ENCODE measurements at places on chromosomes 2 and 18.

DNA sequence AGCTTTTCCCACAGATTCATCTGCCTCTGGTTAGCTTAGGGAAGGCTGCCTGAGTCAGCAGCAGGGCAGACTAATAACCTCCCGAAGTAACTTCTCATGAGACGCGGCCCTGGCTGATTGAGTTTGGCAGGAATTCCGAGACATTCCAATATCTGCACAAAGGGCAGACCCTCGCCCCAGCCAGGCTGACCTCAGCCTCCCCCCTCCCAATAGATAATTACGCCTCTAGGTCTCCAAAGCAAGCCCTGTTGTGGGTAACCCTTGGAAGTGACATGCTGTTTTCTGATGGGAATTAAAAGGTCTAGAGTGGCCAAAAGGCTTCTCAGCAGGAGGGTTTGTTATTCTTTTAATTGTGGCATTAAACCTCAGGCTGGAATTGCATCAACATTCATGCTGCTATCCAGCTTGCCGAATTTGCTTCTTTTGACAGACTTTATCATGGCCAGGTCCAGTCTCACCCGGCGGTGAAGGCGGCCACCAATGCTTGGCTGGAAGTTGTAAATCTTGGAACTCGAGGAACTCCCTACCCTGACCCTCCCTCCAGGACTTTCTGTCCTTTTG is 98.0 kb upstream of the SLC14A2 start:
- no peak for DNase-seq

DNA sequence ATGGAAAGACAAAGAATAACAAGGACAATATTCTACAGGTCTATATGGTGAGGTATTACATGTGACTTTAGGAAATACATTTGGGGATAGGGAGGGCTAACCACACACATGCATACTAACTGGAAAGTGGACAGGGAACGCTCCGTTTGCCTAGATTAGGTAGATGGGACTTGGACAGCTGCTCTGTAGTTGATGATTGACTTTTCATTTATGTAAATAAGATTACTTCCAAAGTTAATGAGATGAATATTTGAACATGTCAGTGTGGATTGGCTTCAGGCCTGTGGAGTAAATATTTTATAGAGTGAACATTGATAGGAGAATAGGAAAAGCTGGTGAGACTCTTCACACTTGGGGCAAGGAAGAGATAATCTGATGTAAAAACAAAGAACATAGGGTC is 142.0 kb downstream of the NCK2 start:
- no peak for DNase-seq

DNA sequence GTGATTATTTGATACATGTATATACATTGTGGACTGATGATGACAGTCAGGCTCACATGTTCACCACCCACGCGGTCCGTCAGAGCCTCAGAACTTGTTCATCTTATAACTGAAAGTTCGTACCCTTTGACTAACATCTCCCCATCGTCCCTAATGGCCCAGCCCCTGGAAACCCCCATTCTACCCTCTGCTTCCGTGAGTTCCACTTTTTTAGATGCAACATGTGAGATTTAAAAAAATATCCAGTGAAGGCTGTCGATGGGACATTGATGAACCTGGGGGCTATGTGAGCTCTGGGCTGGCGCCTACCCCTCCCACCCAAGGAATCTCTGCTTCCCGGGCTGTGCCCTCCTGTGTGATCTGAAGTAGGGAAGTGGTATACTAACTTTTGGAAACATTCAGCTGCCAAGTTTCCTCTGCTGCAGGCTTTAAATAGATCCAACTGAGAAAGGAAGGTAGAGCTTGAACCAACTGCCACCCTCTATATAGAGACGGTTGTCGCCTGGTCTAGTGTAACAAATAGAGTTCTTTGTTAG is 163.8 kb downstream of the FAM210A start:
- no peak for DNase-seq

DNA sequence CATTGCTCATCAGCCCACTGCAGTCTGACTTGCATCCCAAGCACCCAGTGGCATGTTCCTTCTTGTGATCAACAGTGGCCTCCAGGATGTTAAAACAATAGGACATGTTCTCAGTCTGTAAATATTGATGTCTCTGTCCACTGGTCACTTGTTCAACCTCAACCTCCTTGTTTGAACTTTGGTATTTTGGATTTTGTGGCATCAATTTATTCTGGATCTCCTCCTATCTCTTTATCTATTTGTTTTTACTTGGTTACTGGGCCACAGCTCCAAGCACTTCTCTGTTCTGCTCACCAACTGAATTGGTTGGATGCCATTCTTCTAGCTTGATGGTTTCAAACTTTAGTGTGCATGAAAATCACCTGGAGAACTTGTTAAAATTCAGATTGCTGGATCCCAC is 1414.8 kb upstream of the CELF4 start:
- no peak for DNase-seq

DNA sequence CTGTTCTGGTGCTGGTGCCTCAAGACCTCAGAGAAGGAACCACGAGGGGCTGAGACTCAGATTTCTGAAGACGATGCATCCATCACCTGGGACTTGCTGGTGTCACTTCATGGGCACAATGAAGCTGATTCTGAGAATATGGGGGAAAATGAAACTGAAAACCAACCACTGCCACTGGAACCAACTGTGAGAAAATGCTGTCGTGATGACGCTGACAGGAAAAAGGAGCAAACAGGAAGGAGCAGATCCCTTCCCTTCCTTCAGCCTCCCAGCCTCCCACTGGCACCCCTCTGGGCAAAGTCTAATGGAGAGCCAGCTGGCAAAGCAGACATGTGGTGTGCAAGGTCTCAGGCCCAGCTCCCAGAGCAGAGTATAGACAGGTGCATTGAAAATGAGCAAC is 109.7 kb downstream of the FOXI3 start:
- DNase-seq, result no peak

DNA sequence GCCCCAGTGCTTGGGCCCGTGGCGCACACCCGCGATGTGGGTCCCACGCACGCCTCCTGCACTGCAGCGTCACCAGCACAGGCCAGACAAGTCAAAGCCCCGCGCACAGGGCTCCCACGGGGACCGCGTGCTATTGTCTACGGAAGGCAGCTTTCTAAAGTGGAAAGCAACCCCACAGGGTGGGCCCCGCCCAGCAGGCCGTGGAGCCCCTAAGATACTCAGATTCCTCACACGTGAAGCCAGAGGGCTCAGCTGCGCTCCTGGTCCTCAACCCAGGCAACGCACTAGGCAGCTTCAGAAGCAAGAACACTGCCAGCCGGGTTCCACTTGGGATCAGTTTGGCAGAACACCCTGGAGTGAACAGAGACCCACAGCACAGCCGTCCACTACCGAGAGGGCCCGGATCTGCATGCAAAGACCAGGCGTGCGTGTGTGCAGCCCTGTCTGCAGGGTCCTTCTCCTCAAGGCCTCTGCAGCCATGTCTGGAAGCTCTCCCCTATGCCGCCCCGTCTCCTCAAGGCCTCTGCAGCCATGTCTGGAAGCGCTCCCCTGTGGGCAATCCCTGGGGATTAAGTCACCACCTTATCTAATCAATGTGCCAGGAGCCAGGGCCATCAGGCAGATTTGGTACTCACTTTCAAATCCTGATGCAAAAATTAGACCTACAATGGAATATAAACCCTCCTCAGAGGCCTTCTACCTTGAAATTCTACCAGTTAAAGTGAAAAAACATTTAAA is 231.3 kb downstream of the HDAC4 start:
- no peak for DNase-seq

- no peak for DNase-seq
Observed at GRCh38 chr2:212032032-212032431, 506.6 kb downstream of the ERBB4 start.

DNA sequence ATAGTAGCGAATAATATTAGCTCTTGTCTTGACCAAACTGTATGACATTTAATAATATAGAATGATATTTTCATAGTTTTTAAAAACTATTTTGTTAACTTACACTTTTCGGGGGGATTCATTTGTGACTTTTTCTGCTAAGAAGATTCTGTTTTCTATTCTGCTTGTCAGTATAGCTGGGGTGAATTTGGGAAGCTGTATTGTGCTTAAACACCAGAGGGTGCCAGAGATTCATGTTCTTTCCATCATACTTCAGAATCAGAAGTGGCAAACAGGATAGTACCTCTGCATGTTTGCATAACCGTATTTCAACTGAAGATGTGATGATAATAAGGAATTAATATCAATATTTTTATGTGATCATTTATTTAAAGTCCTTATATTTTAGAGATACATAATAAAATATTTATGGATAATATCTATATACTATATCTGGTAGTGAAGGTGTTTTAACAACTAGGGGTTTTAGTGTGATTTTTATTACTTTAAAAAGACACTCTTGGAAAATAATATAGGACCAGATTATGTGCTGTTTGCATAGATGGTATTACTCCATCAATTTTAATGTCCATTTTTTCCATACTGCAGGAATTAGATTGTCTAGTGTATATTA is 81.0 kb downstream of the TAF4B start:
- peak; percentile 66 for DNase-seq

DNA sequence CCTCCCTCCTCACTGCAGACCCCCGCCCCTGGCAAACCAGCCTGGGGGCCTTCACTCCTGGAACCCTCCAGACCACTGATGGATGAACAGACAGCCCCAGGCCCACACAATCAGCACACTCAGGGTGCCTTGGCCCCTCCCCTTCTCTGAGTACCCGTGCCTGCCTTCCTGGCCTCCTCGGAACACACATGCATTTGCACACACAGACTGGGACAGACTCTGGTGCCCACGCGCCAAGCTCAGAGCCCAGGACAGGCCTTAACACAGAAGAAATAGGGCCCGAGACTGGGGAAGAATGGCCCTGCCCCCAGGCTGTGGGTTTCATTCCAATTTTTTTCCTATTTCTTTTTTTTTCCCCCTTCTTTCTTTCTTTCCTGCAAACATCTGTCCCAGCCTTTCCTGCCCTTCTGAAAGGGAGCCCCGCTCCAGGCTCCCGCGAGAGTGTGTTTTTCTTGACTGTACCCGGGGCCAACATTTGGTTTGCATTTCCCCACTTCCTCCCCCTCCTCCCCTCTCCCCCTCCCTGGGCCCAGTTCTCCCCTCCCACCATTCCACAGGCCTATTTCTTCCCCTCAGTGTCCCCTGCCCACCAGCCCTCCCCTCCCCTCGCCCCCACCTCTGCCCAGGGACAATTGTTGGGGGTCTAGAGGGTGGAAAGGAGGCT is 618 bp upstream of the TNS1 start:
- DNase-seq, result peak; percentile 52

- DNase-seq, result peak; percentile 25
Observed at GRCh38 chr18:6543330-6543908, 128.7 kb upstream of the L3MBTL4 start.

DNA sequence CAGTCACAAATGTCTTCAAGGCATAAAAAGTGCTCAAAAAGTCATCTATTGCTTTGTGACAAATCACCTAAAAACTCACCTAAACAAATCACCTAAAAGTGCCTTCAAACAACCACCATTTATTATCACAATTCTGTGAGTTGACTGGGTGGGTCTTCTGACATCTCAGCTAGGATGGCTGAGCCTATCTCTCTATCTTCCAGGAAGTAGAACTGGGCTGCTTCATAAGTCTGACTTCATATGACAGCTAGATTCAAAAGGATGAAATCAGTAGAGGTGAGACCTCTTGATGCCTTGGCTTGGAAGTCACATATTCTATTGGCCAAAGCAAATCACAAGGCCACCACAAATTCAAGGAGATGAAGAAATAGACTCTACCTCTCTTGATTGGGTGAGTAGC is 199.2 kb upstream of the SLC39A10 start:
- no peak for DNase-seq

GRCh38 chr2:100248044-100248330 is 74.3 kb downstream of the LONRF2 start:
- DNase-seq, result no peak

DNA sequence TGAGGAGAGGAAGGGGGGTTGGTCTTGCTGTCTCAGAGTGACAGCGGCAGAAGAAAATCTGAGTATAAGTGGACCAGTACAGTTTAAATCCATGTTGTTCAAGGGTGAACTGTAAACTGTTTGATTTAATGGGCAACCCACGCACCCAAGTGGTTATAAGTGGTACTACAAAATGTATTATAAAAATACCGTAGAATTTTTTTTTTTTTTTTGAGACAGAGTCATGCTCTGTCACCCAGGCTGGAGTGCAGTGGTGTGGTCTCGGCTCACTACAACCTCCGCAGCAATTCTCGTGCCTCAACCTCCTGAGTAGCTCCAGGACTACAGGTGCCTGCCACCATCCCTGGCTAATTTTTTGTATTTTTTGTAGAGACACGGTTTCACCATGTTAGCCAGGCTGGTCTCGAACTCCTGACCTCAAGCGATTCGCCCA is 2.1 kb upstream of the CHCHD5 start:
- peak; percentile 77 for DNase-seq

DNA sequence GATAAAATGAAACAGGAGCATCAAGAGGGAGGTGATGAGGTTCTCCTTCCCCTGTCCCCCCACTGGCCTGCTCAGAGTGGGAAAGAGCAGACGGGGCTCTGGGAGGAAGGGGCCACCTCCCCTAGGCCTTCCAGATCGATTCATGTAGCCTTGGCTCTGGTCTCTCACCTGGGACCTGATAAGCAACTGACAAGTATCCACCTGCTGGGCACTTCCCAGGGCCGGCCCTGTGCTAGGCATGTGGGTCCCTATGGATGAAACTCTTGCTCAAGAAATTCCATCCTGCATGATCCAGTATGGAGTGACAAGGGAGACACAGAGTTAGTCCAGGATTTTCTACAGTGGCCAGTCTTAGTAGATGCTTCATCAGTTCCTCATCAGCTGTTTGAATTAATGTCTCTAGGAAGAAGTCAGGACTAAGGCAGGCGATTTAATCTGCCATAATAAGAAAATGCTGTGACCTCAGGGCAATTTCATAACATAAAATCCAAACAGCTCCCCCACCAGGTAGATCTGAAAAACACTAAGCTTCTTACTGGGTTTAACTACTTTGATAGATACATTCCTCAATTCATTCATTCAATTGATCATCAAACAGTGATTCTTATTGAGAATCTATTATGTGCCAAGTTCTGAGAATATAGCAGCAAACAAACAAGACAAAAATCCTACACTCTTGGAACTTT is 44.7 kb upstream of the ZFP36L2 start:
- peak; percentile 38 for DNase-seq

DNA sequence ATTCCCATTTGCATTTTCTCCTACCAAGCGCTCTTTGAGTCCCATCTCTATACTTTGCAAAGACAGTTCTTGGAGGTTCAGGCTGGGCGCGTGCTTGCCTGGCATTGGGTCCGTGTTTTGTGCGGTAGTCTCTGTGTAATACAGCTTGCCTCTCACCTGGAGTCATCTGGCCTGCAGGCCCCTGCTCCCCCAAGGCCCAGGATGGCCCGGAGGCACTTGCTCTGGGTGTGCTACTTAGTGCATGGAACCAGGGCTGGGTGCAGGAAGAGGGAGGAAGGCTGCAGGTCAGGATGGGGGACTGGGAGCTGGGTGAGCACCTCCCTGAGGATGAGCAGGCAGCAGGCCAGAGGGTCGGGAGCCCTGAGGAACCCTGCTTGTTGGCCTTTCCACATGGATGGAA is 220.9 kb downstream of the LDLRAD4 start:
- no peak for DNase-seq
